Myocyte (in vitro differentiated cells): ENCODE measurements at places on chromosomes 5 and 9.
A peak's percentile ranks its signal among the peaks of the same experiment; 100 is the strongest.

GRCh38 chr5:9617739-9618504, 12.2 kb downstream of the TAS2R1 start:
- DNase-seq = no peak

DNA sequence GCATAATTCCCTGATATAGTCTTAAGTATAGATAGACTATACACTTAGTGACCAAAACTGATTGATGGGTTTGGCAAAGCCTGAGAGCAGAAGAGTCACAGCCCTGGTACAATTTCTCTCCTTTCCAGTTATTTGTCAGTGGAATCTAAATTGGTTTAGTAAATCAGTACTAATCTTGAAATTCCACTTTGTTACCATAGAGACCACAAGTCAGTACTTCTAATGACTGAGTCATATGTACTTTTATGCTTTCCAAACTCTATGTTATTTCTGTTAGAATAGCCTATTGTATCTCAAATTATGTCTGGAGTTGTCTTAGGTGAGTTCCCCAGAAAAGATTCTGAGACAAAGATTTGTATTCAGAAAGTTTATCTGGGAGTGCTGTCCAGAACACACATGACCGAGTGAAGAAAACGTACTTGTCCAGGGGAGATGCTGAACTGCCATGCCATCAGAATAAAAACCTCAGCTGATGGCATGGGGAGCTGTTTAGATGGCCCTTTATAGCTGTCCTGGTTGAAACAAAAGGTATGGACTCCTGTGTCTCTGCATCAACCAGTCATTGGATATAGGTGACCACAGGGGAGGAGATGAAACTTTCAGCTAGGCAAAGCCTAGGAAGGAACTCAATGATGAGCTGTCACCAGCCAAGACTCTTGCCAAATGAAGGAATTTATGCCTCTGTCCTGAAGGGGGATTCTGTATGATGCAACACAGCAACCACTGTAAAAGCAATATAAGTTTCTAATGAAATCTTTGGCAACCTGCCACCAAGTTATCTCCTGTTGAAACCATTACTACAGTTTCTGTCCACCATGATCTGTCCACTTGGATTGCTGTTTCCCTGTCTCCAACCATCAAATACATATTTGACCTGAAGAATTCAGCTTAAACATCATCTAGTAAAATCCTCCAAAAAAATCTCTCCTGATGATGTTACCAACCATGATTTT, 18.0 kb upstream of the SMC2 start:
- DNase-seq = peak; percentile 15

- peak; percentile 5 for DNase-seq
Observed at GRCh38 chr5:145906401-145906800, 30.0 kb upstream of the SH3RF2 start.

DNA sequence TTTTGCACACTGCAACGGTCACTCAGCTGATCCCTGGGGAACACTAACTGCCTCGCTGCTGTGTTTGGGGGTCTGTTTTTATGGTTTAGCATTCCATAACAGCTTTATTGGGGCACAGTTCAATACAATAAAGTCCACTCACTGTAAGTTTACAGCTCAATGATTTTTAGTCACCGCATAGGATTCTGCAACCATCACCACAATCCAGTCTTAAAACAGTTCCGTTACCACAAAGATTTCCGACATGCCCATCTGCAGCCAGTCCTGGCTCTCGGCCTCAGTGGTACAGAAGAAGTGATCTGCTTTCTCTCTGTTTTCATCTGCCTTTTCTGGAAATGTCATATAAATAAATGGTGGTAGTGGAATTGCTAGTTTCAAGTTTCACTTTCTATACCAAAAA, 23.6 kb downstream of the OR2V2 start:
- no peak for DNase-seq

DNA sequence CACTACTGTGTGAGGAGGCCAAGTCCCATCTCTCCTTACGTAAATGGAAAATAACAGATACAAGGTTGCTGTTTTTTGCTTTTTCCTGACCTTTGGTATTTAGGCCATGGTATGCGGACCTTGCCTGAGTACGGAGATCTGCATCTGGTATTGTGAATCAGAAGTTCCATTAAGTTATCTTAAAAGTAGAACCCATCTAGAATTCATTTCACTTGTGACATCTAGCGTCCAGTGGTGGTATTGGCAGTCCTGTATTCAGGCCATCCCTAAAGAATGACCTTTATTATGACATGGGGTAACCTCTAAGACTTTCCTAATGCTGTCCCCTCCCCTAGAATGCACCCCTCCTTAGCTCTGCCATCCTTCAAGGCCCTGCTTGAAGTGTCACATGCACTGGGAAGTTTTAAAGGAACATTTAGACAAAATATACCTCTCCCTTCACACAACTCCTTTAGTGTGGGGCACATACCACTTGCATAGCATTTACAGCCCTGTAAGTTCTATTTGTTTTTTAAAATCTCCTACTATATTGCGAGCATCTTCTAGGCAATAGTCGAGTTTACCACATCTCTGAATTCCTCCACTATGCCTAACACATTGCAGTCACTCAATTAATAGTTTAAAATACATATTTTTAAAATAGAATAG, 1.9 kb upstream of the SPDL1 start:
- peak; percentile 75 for DNase-seq

GRCh38 chr9:113992276-113992951, 85.7 kb downstream of the AMBP start:
- peak; percentile 75 for DNase-seq

DNA sequence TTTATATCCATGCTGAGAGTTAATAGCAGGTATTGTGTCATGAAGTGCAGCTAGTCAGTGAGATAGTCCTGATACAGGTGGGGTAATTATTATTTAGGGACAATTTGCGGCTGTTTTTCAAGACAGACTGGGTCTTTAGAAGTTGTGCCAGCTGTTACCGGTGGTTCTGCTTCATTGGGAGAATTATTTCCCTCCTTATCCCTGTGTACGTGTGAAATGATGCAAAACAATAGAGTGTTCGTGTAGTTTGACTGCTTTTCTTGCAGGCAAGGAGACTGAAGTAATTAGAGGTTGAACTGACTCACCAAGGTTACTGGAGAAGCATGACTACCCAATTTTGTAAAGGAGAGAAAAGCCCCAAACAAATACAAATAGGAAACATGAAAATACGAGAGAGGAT, 101.7 kb downstream of the ARRDC3 start:
- DNase-seq = peak; percentile 68

- no peak for DNase-seq
Observed at GRCh38 chr5:80036615-80037014, 1.5 kb downstream of the THBS4 start.

DNA sequence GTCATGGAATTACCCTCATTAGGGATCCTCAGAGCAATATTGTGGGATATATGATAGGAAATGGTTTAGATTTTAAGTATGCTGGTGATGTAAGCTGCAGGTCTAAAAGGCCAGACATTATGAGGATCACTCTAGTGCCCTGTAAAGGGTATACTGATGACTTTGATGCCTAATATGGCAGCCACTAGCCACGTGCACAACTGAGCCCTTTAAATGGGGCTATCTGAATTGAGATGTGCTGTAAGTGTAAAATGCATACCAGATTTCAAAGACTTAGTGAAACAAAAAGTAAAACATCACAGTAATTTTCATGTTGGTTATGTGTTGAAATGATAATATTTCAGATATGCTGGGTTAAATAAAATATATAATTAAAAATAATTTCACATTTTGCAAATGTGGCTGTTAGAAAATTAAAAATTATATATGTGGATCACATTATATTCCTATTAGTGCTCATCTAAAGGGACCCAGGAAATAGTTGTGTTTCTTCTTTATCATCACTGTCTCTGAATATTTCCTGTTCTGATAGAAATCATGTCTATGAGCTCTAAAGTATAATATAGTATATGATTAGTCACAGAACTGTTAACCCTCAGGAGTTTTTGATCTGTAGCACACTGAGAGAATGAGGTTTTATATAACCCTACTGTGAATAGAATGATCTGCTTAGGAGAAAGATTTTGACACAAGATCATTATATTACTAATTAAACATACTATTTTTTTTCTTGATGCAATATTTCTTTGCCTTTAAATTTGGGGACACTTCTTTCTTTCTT, 50.1 kb downstream of the OSTF1 start:
- DNase-seq = no peak

DNA sequence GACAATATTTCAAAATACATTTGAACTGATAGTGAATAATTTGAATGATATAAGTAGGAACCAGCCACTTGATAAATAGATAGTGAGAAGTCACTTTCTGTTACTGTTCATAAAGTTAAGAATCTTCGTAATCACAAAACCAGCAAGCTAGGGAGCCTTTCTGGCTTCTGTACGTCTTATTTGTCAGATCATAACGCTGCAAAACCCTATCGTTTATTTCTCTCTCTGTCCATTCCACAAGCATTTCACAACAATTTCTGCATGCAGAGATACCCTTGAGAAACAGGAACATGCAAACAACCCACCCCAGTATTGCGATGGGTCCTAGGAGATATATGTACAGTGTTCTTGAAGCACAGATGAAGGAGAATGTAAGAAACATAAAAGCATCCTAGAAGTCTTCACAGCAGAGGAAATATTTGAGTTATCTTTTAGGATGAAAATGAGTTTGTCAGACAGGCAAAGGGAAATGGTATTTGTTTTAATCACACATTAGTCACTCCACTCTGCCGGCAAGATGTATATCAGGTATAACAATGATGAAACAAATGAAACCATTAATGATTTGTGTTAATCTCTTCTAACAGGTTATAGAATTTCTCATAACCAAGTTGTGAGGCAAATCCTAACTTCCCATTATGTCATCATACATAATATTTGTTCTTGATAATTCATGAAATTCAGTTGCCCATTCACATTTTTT, 668.7 kb upstream of the FTMT start:
- DNase-seq = no peak

DNA sequence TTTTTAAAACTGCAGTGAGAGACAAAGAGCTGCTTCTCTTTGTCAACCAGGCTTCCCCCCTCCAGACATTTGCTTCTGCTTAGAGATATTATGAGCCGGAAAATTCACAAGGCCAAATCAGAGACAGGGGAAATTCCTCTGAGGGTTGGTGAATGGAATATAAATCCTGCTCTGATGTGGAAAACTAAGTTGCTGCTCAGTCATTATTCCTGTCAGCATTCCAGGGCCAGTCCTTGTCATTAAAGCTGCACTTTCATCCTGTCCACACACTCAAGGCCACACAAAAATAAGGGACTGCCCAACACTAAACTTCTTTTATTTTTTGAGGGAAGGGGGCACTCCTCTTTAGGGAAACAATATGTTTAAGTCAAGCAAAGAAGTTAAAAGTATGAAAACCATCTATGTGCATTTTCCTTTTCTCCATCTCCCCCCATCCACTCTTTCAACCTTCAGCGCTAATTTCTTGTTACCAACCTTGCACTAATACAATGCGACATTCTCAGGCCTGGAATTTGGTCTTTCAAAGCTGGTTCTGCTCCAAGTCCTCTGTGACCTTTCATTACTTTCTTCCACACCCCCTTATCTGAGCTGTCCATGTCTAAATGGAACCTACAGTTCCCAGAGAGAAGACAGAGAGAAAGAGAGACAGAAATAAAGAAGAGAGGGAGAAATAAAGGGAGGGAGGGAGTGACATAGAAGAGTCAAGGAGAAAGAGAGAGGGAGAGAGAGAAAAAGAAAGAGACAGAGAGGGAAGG, 118.9 kb upstream of the S1PR3 start:
- DNase-seq = no peak

GRCh38 chr5:179747811-179748210, 15.2 kb downstream of the MAML1 start:
- DNase-seq = no peak

GRCh38 chr9:23220957-23221356, 605.1 kb downstream of the ELAVL2 start:
- no peak for DNase-seq

GRCh38 chr9:105930011-105930627, 235.8 kb downstream of the TMEM38B start:
- DNase-seq = no peak

GRCh38 chr9:81490605-81491331, 198.6 kb downstream of the TLE1 start:
- peak; percentile 64 for DNase-seq

DNA sequence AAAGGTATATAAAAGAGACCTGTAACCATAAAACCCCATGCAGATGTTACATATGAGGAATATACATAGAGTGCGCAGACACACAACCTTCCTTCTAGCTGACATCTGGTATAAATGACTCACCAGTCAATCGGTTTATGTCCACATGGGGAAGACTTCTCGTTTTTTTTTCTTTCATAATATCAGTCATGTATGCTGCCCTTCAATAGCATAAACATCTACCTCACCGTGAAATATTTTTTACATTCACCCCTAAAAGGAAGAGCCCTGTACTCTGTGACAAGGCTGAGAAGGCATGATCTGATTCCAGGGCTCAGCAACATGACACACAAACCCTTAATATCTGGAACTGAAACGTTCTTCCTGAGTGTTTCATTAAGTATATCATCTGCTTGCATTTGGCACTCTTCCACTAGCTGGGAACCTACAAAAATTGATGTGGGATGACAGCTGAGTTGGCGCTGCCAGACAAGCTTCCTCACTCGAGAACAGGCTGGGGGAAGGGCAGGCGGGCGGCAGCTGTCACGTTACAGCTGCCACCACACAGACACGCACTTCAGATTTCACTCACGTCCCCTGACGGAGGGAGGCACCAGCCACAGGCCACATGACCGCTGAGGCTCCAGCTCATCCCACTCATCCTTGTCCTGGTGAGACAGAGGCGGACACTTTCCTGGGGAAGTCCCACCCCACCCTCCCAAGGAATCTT, 74.2 kb downstream of the SHB start:
- DNase-seq = peak; percentile 100

DNA sequence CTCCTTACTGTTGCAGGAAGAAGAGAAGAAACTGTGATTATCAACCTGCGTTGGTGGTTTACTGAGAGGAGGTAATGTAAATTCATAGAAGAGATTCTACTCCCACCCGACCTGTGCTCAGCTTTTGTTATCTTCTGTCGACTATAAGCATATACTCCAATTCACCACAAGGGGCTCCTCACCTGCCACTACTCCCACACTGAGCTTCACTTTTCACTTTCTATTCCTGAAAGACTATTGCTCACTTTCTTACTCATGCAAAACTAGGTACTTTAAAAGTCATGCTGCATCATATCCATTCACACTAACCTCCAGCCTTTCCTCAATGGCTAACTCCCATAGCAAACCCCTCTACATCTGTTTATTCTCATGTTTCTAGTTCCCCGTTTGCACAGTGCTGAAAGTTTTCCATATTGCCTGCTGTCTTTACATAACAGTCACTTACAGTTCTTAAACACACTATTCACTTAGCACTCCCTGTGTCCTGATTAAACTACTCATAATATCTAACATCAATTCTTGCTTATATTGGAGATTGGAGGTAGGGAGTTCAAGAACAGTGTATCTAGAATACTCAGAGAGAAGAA, 1062.6 kb downstream of the NR2F1-AS1 start:
- peak; percentile 18 for DNase-seq

DNA sequence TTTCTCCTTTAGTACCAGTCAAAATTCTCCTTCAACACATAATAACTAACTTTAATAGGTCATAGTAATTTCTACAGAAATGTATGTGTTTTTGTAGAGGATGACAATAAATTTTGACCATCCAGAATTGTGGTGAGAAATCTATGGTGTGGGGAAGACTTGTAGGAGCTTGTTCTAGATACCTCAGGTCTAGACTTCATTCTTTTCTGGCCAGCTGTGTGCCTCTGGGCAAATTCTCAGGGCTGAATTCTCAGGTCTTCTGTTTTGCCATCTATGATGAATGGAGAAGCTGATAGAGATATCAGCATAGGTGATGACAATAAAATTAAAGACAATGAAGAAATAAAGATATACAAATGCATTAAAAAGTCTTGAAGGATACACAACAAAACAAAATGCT, 298.6 kb upstream of the MEF2C start:
- no peak for DNase-seq

- no peak for DNase-seq
Observed at GRCh38 chr5:132009706-132010405, 1.6 kb downstream of the ACSL6 start.
